HCEC 1CT (cell line): ENCODE measurements at places on chromosomes 16 and 17.
A peak's percentile ranks its signal among the peaks of the same experiment; 100 is the strongest.

- no peak for DNase-seq
These were observed 176.4 kb upstream of the GSE1 start for GRCh38 chr16:85436636-85437165.

GRCh38 chr17:82449131-82449882, 1.2 kb downstream of the CYBC1 start:
- DNase-seq: no peak

DNA sequence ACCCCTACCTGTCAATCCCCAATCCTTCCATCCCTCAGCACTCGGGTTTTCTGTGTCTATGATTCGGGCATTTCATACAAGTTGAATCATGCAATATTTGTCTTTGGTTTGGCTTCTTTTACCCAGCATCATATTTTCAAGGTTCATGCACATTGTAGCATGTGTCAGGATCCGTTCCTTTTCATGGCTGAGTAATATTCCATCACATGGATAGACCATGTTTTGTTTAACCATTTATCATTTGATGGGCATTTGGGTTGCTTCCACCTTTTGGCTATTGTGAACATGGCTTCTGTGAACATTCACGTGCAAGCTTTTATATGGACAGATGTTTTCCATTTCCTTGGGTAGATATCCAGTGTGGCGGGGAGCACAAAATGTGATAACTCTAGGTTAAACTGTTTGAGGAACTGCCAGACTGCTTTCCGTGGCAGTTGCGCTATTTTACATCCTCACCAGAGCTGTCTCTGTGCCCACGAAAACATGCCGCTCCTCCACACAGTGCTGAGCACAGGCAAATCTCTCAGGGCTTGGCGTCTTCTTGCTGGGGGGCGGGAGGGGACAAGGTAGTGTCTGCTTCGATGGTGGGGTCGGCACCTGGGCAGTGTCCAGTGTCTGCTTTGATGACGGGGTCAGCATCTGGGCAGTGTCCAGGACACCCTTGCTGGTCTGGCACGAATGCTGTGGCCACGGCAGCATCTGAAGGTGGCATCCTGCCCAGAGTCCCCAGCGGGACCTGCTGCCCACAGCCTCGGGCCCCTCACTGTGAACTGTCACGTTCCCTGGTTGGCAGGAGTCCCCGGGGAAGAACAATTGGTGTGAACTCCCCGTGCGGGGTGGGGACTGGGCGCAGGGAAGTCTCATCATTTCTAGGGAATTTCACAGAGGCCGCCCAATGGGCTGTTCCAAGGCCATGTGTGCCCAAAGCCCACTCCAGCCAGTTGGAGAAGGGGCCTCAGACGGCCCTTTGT, 32.4 kb upstream of the JPH3 start:
- no peak for DNase-seq

DNA sequence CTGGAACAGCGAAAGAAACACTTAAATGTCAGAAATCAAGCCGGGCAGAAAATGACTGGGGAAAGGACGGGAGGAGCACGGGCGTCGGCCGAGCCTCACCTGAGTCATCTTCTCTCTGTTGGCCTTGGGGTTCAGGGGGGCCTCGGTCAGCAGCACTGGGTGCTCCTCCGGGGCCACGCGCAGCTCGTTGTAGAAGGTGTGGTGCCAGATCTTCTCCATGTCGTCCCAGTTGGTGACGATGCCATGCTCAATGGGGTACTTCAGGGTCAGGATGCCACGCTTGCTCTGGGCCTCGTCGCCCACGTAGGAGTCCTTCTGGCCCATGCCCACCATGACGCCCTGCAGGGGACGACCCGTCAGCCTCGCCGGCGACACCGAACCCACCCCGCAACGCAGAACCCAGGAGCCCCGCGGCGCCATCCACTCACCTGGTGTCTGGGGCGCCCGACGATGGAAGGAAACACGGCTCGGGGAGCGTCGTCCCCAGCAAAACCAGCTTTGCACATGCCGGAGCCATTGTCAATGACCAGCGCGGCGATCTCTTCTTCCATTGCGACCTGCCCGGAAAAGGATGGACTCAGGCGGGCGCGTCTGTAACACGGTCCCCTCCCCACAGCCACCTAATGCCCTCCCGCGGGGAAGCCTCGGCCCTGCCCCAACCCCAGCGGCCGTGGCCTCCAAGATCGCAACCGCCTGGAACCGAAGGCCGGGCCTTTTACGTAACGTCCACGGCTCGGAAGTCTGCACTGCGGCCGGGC, 616 bp downstream of the ACTG1 start:
- no peak for DNase-seq

GRCh38 chr17:71764505-71764904, 356.3 kb upstream of the SOX9 start:
- peak; percentile 12 for DNase-seq

DNA sequence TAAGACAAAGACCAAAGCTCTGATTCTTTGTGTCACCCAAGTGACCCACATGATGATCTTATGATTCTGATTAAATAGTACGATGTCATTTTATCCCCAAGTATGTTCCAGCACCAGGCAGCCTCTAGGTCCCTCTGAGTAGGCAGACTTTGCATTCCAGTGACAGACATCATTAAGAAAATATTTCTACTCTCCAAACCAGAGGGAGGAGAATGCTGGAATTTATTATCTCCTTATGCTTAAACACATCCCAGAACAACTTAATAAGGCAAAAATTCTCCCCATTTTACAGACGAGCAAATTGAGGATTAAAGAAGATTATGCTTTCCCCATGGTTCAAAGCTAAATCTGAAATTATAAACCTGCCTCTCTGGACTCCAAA, 192.8 kb upstream of the CDH11 start:
- DNase-seq: peak; percentile 36

- DNase-seq: no peak
These were observed 475.1 kb upstream of the RBFOX1 start for GRCh38 chr16:6857575-6857974.

DNA sequence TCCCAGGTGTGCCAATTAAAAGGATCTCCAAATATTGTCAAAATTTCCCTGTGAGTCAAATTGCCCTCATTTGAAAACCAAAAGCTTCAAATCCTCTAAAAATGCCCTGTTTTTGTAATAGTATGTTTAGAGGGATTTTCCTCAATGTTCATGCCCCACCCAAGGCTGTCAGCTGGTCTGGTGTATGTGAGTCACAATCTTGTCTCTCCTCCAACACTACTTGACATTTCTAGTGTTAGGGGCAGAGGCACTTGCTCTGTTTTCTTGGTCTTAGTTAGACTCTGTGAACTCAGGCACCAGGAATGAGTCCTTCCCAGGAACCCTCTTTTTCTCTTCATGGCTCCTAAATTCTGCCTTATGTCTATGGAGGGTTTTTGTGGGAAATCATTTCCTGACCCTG, 634.8 kb downstream of the KCNJ2 start:
- peak; percentile 40 for DNase-seq

- no peak for DNase-seq
These were observed 26.8 kb upstream of the ELAC2 start for GRCh38 chr17:13044572-13045065.

DNA sequence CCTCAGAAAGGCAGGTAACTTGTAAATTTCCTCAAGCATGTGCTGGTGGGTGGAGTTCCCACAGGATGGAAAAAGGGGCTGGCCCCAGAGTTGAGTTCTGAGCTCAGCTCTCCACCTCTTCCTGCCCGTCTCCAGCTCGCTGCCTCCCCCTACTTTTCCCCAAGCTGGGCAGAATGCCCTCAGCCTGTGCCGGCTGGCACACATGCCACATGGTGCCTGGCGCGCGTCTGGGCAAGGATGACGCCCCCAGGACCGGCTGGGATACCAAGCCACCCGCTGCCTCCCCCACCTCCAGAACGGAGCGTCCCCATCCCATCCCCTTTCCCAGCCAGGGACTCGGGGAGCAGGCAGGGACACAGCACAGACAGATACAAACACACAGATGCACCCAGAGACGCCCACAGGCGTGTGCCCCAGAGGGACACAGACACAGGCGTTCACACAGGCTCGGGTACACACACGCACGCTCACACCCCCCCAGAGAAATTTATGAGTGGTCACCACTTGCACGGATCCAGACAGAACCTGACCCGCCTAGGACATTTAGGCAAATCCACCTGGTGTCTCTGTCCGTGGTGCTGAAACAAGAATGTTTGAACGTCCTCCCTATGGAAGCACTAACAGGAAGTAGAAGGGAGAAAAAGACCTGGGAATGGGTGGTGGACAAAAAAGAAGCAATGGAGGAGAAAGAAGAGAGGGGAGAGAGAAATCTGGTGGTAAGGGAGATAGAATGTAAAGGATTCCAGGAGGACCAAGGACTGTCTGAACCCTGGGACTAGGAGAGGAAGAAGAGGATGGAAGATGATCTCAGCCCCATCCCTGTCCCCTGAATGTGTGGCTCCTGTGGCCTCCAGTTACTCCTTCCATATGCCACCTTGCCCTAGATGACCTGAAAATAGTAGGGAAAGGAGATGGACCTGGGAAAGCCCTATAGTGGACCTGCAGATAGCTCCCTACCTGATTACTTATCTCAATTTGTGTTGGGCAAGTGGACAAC, 15.5 kb downstream of the NEUROD2 start:
- peak; percentile 13 for DNase-seq
